Tibial artery (tissue), 4 donors: ENCODE measurements at places on chromosomes 12 and 14.

DNA sequence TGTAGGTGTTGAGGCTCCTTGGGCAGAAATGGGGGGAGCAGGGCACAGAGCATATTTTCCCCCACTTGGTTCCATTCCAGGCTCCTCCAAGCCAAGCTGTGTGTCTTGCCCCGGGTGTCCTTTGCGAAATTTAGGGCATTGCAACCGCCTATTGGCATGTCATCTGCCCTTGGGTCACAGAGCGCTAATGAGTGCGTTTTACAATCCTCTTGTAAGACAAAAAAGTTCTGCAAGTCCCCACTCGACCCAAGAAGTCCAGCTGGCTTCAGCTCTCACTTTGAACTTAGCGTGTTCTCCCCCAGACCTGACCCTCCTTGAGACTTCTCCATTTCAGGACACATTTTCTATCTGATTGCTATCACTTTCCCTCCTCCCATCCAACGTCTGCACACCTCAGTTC, 6.1 kb upstream of the LRTM2 start:
- DNase-seq = no peak

GRCh38 chr12:112868459-112869041, 38.2 kb upstream of the OAS1 start:
- no peak for DNase-seq

DNA sequence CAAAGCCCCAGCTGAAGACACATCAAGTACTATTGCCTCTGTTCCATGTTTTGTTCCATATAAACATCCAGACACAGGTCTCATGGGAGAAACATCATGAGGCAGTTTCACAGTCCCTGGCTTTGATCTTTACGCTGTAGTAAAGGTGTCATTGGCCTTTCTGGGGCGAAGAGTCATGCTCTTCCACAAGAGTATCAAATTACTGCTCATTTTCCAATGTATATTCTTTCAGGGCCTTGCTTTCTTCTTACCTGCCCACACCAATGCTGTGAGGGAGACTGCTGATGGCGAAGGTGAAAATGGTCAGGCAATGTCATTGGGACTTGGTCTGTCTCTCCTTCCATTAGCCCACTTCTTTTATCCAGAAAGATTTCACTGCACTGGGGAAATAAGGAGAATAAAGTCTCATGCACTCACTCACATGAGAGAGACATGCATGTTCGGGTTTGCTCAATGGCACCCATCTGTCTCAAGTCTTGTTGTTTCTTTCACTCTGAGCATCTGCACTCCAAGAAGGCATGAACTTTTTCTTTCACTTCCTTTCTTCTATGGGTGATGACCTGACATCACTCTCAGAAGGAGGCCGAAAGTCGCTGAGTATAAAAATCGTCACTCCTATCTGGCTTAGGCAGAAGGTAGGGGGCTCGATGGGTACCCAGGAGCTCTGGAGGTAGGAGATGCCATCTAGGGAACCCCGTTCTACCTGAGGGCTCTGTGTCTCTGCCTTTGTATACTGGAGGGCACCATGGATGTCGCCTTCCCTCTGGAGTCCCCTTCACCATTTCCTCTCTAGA, 1.3 kb upstream of the JDP2 start:
- DNase-seq = no peak

DNA sequence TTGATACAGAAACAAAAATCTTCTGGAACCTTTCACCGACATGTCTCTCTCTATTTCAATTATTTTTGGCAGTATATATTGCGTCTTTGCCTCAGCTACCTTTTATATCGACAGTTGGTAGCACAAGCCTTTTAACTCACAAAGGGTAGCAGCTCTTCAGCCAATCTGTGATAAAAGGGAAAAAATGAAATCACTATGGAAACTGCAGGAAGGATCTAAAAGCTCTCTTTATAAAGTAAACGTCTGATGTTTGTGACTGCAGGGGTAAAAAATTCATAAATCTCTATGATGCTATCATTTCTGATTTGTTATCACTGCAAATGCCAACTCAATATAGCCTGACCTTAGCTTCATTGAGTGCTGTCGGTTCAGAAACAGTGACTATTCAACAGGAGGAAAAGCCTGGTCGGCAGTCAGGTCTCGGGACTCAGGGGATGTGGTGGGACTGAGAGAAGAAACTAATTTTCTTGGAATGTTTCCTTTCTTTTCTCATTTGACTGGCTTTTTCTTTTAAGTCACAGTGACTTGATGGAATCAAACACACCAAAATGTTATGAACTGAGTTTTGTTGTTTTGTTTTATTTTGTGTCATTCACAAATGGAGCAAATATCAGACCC, 5.9 kb upstream of the RMST start:
- DNase-seq = no peak

DNA sequence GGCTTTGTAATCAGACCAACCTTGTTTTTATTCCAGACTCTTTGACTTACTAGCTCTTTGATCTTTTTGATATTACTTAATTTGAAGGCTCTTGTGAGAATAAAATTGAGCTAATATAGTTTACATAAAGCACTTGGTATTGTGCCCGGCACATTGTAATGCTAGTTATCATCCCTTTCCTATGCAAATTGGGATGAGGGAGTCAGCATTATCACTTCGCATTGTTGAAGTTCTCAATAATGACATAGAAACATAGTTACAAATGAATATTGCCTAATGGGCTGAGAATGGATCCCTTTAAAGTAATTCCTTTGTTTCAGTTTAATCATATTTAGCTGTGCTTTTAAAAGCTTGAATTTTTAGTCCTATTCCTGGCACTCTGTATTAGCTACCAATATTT, 36.6 kb downstream of the SUPT16H start:
- no peak for DNase-seq

DNA sequence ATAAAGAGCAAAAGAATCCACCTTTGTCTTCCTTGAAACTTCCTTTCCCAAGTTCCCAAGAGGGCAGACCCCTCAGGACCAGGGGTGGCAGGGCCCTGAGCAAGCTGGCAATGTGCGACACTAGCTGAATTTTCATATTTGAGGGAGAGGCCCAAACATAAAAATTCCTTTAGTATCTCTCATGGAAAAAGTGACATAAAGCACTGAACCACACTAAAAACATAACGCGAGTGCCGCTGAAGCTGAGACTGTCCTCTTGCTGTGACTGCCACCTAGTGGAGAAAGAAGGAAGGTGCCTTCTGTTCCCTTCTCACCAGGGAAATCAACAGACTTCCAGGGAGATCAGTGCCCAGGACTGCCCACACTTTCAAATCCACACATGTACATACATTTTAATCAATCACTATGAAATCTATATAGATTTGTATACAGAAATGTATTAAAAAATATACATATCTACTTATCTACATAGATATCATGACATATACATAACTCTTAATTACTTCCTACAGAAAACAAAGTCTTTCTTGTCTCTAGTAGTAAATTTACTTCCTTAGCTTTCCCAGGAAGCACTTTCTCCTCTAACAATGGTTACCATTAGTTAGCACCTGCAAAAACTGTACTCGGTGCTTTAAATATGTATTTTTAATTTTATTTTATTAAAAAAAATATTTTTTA, 53.8 kb downstream of the SSH1 start:
- DNase-seq = peak; percentile 91

DNA sequence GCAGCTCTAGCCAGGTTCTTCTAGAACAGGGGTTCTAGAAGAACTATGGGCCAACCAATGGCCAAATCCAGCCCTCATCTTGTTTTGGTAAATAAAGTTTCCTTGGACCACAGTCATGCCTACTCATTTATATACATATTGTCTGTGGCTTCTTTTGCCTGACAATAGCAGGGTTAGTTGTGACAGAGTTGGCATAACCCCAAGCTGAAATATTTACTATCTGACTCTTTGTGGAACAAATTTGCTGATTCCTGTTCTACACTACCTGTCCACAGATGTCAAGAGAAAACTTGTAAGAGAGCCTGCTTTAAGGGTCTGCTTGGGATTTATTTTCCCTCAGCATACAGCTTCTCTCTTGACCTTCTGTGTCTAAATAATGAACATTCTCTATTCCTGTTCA, 289.0 kb downstream of the KSR2 start:
- DNase-seq = no peak

GRCh38 chr12:2322554-2323120, 269.9 kb downstream of the CACNA1C start:
- no peak for DNase-seq

- no peak for DNase-seq
These were observed 56.7 kb upstream of the NR2C1 start for GRCh38 chr12:95130096-95130495.

GRCh38 chr14:92958373-92959188, 35.6 kb downstream of the CHGA start:
- DNase-seq = no peak

- DNase-seq = no peak
These were observed 26.2 kb downstream of the PLXNC1 start for GRCh38 chr12:94174576-94174975.

DNA sequence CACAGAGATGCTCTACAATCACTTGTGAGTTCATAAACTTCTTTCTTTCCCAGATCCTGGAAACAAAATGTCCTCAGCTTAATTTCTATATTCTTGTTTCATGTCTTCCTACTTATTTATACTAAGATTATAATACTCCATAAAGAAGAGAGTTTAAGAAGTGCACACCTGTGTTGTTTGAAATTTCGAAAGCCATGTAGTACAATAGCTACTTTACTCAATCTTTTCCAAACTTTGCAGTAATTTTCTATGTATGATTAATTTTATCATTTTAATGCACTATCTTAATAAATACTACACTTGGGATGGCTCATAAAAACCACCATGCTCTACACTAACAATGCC, 300 bp upstream of the TTC5 start:
- DNase-seq = no peak

- DNase-seq = no peak
These were observed 406.6 kb upstream of the SYT1 start for GRCh38 chr12:78457938-78458337.

DNA sequence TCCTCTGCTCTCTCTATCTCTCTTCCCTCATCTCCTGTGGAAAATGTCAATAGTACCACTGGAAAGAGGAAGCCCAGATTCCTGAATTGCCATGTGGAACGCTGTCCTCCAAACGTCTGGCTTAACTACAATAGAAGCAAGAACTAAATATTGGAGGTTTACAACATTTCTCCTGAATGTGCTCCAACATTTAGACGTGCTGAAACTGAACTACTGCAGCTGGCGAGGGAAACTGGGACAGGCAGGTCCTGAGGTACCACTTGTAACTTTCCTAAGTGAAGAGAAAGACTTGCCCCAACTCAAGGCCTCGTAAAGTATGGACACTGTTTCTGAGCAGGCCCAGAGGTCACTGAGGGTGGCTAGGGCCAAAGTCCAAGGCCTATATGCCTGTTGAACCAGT, 187.7 kb downstream of the NTF3 start:
- DNase-seq = no peak

GRCh38 chr12:1920971-1921370, 2.5 kb upstream of the CACNA2D4 start:
- DNase-seq = no peak

- DNase-seq = no peak
These were observed 42.5 kb downstream of the PRIMA1 start for GRCh38 chr14:93745603-93746273.

DNA sequence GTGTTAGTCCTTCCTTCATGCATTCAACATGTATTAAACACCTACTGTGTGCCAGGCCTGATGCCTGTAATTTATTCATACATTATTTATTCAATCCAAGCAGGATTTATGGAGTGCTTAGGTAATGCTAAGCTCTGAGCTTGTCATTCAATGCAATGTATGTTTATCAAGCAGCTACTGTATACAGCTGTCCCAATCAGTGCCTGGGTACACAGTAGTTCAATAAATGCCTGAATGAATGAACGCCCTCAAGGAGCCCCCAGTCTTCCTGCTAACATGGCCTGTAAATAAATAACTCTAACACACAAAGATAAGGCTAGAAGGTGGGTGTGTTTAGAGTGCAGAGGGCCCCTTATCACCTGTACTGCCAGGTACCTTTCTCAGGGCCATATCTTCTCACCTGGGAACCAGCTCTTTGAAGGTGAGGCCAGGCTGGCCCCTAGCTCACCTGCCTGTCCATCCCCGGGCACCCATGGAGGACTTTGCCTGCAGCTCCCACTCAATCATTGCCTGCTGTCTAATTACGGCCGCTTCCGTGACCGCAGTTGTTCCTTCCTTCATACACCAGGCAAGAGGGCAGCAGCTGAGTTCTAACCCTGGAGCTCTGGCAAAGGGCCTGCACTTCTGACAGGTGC, 20.0 kb upstream of the KDM2B start:
- DNase-seq = no peak

- DNase-seq = no peak
These were observed 362.1 kb upstream of the STXBP6 start for GRCh38 chr14:25411781-25412757.

DNA sequence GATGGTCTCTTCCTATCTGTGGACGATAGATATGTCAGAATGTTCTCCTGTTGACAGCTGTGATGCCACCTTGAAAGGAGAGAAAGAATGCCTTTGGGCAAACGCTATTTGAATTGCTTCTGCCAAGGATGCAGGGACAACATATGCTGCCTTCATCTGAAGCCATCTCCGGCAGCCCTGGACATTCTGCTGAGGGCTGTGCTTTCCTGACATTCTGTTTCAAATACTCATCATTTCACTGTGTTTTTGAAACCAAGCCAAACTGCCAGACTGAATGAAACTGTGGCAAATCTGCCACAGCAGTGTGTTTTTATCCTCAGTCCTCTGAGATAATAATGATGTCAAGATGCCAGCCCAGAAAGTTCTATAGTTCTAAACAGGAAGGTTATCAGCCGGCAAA, 85.8 kb upstream of the BCAT1 start:
- DNase-seq = no peak

- no peak for DNase-seq
These were observed 272.8 kb upstream of the FAR2 start for GRCh38 chr12:28876196-28876798.

DNA sequence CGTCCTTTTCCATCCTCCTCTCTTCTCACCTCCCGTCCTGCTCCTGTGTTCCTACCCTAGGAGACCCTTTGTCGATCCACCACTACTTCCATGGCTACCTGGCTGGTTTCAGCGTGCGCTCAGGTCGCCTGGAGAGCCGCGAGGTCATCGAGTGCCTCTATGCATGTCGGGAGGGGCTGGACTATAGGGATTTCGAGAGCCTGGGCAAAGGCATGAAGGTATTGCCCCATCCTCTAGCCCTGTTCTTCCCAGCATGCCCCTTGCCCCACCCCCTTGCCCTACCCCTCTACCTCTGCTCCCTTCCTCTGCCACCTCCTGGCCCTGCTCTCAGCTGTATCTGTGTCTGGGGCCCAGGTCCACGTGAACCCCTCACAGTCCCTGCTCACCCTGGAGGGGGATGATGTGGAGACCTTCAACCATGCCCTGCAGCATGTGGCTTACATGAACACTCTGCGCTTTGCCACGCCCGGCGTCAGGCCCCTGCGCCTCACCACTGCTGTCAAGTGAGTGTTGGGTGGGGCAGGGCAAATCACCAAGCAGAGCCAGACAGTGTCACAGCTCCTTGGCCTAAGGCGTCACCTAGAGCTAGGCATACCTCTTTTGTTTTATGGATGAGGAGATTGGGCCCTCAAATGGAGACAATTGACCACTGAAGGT, 12.8 kb downstream of the CLSTN3 start:
- DNase-seq = peak; percentile 49

DNA sequence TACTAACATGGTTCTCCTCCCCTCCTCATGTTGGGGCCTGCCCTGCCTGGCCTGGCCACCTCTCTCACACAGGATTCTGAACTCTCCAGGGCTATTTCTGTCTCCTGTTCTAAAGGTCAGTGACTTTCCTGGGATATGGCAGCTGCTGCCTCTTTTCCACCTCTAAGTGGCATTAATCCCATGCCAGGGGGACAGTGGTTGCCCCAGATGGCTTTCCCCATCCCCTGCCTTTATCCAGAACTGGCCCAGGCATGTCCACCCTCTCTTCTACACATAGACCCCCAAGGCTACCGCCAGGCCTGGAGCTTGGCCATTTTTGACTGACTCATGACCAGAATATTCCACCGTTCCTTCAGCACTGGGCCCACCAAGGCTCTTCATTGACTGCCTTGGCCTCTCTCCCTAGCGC, 90.4 kb downstream of the IRF2BPL start:
- no peak for DNase-seq
